ENCODE measurements at places on chromosomes 13 and 19.

GRCh38 chr13:30737511-30738337 is 2.4 kb downstream of the ALOX5AP start:
- DNase-seq, result peak; percentile 64

- peak; percentile 86 for DNase-seq
Measured at GRCh38 chr19:10390652-10391286, 10.4 kb upstream of the TYK2 start.

DNA sequence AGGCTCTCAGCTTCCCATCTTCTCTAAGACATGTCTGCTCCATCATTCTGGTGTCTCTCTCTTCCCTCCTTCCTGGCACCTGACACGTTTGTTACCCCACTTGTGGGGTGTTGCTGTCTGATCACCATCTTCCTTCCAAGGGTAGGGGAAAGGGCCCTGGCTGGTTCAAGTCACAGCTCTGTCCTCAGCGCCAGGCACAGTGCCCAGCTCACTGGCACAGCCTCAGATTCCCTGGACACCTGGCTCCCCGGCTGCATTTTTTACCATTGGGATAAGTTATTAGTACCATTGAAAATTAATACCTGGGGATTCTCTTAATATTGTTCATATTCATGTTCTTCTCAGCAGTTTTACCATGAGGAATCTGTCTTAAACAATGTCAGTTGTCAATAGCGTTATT is 50.8 kb upstream of the LDLR start:
- no peak for DNase-seq

- no peak for DNase-seq
Measured at GRCh38 chr13:48961379-48961778, 14.3 kb upstream of the FNDC3A start.
